NCI-H187 (cell line): ENCODE measurements at places on chromosomes 4 and X.
A peak's percentile ranks its signal among the peaks of the same experiment; 100 is the strongest.

DNA sequence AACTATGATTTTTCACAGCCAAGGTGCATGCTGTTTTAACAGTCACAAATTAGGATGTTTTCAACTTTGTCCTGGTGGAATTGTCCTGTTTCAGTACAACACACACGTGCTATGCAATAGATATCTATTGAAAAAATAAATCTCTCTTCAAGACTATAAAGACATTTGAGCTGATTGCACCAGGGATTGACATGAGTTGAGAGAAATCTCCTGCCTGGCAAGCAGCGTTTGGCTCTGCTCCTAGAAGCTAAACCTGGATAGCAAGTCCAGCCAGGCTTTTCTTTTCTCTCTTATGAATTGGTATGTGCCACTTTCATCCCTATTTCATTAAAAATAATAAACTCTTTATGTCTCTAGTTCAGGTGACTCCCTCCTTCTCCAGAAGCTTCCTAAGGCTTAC is 16.6 kb upstream of the NPNT start:
- no peak for DNase-seq

DNA sequence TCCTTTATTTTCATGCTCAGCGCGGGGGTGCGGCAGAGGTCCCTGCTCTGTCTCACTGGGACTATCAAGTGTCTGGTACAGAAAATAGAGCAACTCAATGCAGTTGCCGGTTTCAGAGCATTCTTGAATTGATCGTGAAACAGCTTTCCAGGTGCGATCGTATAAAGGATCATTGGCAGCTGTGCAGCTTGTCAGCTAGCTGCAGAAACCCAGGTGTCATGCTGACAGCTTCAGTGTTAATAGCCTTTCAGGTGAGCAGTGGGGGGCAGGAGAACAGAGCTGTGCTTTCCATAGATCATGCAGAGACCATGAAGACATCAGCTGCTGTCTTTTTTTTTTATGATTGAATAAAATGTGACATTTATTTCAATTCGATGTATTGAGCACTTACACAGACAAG is 583.9 kb downstream of the NLGN4X start:
- DNase-seq, result peak; percentile 7

GRCh38 chr4:60241866-60242265 is 958.3 kb upstream of the ADGRL3 start:
- no peak for DNase-seq

- DNase-seq, result no peak
Measured at GRCh38 chrX:30161043-30161442, 54.3 kb upstream of the MAGEB2 start.
